CD8-positive, alpha-beta T cell (primary cell): ENCODE measurements at places on chromosomes 2 and 18.

- no peak for DNase-seq
Measured at GRCh38 chr2:58796239-58796910, 555.2 kb upstream of the FANCL start.

- no peak for DNase-seq
Measured at GRCh38 chr2:34069604-34070003, 470.5 kb upstream of the FAM98A start.

DNA sequence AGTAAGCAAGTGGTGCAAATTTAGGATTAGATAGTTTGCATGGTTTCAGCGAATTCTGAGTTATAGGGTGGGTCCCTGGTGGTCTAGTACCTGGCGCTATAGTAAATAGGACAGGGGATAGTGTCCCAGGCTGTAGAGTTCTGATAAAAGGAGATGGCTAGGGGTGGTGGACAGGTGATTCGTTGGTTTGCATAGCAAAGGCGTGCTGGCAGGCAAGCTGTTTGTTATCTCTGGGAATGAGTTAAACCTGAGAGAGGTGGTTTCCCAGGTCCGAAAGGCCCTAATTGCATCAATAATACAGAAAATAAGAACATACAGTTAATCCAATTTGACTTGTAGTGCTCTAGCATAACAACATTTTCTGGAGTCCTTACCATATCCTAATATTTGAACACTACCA, 6.9 kb upstream of the ZDBF2 start:
- no peak for DNase-seq

GRCh38 chr2:73072416-73072815, 904 bp upstream of the SFXN5 start:
- DNase-seq: no peak

GRCh38 chr2:61469424-61470121, 1.3 kb downstream of the USP34 start:
- DNase-seq: no peak

- no peak for DNase-seq
Measured at GRCh38 chr2:238489896-238490295, 63.2 kb downstream of the ASB1 start.
